ENCODE measurements at places on chromosomes 13 and 19.

DNA sequence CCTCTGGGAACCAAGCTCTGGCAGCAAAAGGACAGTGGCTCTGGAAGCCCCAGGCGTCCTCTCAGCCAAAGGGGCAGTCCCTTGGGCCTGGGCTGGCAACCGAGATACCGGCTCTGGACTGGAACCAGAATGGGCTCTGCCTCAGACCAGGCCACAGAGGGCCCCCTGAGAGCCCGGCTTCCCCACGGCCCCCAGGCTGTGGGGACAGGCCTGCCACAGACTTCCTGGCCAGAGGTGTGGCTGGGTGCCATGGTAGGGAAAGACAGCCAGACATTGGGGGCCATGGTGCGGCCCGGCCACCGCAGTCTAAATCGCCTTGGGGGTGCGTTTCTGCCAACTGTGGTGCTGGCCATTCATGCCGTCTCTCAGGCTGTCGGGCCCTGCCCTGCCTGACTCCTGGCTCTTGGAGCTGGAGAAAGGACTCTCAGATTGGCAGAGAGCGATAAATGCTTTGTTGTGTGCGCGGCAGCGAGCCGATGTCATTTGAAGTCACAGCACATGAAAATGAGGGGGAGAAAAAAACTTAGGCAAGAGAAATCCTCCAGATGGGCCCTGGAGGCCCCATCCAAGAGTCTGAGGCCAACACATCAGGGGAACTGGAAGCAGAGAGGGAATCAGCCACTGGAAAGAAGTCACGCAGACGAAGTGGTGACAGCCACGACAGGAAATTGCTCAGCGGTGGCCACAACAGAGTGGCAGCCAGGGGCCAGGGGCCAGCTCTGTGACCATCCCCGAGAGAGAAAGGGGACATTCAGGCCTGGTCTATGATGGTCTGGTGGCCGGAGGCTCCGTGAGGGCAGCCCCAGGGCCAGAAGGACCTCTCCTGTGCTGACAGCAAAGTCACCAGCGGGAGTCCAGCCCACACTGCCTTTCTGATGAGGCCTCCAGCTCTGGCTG lies 26.5 kb downstream of the SH3GL1 start:
- no peak for DNase-seq

- DNase-seq, result no peak
Observed at GRCh38 chr13:60645676-60646075, 248.7 kb downstream of the TDRD3 start.

DNA sequence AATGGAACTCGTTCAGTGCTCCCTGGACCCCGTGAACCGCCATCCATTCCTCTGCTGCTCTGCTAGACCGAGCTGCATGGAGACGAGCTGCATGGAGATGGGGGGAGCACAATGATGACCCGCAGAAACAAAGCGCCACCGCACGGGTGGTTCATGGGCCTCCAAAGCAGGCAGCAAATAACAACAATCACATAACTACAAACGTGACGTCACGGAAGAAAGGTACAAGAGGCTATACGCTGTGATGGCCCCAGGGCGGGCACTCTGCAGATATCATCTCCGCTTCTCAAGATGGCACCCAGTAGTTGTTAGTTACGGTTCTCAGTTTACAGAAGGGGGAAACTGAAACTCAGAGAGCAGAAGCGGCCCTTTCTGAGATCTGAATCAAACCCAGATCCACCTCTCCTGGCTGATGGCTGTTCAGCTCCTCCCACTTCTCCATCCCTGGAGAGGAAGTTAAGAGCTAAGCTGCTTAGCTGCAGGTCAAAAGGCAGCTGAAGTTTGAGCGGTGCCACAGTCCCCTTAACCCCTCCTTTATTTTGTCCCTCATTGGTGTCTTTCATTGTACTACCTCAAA lies 1.7 kb downstream of the ATP13A1 start:
- no peak for DNase-seq

DNA sequence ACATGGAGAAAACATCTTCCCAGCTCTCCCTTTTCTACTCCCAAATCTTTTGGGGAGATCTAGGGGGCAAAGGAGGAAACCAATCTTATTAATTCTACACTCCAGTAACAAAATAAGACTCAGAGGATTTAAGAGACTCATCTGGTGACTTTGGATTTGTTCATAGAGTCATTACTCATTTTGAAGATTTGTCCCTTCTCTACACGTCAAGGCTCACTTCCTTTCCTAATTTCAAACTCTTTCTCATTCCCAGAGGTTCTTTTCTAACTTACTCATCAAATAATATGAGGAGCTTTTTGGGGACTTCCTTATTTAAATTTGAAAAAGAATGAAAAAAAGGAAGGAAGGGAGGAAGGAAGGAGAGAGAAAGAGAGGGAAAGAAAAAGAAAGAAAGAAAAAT lies 14.4 kb downstream of the SIAH3 start:
- no peak for DNase-seq

DNA sequence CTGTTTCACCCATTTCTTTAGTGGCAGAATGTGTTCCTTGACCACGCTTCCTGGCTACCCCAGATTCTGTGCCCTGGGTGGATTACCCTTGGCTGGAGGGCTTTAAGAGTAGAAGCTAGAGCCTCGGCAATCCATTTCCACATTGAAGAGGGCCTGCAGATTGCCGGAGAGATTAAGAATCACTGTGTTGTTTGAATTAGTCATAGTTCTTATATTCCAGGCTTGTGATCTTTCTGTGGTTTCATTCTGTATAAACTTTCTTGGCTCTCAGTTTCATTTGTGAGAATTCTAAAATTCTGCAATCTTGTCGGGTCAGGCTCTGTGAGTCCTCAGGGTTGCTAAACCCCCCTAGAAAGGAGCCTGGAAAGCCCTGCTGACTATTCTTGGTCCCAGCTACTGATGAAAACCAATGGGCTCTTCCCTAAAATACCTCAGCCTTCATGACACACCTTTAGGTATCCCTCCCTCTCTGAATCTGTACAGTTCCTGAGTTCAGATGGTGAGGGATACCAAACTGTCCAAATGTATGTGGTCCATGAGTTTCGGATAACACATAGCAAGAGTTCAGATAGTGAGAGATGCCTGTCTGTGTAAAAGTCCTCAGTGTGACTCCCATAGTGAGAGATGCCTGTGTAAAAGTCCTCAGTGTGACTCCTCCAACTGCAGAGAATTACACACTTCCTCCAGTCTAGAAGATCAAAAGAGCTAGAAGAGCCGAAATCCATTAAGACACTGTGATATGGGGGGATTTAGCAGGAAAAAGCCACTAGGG lies 4.3 kb downstream of the PHF11 start:
- DNase-seq, result no peak
